ENCODE measurements at places on chromosomes 2 and 18.

- DNase-seq, result no peak
Observed at GRCh38 chr2:107001062-107001461, 115.1 kb upstream of the ST6GAL2 start.

- DNase-seq, result no peak
Observed at GRCh38 chr2:16773080-16773713, 107.6 kb upstream of the CYRIA start.

GRCh38 chr2:241678784-241679540 is 7.7 kb downstream of the DTYMK start:
- no peak for DNase-seq

GRCh38 chr18:44789710-44790109 is 109.0 kb downstream of the SETBP1 start:
- no peak for DNase-seq

DNA sequence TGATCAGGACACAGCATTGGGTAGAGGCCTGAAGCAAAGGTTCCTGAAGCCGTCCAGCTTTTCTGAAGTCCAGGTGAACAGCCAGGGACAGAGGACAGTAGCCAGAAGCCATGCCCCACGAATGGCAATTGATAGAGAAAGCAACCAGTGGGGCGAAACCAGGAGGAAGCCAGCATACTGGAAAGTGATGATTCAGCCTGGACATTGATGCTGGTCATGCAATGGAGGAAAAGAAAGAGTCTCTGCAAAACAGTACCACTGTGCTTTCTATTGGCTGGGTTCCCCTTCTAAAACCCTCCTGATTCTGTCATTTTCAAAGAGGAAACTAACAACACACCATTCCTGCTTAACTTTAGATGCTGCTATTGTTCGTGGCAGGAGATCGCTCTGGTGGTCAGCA is 221.4 kb upstream of the EPAS1 start:
- no peak for DNase-seq

- DNase-seq, result no peak
Observed at GRCh38 chr2:217568289-217568971, 434.4 kb downstream of the TNS1 start.

- DNase-seq, result no peak
Observed at GRCh38 chr2:111157071-111157661, 36.5 kb downstream of the BCL2L11 start.

- no peak for DNase-seq
Observed at GRCh38 chr2:112141626-112142007, 3.4 kb downstream of the FBLN7 start.

DNA sequence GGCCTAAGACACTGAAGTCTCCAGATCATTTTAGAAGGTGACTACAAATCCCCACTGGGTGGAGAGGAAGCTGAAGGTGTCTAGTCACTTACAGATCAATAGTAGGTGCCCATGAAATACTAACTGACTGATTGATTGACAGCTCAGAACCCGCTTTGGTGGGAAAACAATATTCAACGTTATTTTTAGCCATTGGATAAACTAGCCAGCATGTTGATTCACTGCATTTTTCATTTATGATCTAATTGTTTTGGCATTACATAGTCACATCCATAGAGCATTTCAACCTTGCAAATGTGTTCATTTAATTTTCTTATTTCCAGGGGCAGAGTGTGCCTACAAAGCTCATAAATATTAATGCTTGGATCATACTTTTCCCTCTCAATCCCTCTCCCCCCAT is 162.3 kb downstream of the MREG start:
- DNase-seq, result no peak

DNA sequence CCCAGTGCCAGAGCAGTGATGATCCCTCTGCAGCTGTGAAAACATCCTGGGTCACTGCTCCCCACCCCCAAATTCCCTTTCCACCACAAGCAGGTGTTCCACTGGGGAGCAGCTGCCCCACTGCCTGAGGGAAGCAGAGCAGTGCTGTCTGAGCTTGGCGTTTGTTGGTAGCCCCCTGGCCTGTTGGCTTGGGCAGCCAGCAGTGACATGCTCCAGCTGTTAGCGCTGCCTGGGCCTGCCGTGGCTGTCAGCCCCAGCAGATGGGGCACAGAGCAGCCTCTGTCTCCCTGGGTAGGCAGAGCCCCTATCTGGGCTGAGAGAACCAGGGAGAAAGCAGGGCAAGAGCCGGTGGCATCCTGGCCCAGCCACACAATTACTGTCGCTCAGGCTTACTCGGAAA is 247.7 kb downstream of the GLI2 start:
- DNase-seq, result no peak

DNA sequence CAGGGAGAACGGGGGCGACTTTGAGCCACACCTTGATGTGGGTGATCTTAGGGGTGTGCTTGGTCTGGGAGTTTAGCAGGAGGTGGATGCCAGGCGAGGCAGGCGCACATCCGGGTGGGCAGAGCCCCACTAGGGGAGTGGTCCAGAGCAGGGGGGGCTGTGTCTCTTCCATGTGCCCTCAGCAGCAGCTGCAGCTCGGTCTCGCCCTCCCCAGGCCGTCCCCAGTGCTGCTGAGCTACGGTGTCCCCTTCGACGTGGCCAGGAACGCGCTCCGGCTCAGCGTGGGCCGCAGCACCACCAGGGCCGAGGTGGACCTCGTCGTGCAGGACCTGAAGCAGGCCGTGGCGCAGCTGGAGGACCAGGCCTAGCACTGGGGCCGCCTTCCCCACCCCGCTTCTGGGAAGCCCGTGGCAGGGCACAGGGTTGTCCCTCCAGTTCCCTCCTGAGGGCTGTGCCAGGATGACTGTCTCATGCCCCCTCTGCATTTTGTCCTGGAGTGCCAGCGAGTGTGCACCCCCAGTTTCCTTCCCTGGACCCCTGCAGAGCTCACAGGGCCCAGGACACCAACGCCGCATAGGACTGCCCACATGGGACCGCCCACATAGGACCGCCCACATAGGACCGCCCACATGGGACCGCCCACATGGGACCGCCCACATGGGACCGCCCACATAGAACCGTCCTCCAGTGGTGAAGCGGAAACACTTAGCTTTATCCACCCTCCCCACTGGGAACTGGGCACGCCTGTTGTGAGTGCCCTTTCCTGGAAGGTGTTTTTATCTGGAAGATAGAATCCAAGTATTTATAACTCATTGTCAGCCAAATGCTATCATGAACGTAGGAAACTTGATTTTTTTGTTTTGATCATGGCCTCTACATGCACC is 1.9 kb upstream of the ESPNL start:
- no peak for DNase-seq

GRCh38 chr2:131365452-131365851 is 1.5 kb upstream of the RAB6D start:
- DNase-seq, result no peak

DNA sequence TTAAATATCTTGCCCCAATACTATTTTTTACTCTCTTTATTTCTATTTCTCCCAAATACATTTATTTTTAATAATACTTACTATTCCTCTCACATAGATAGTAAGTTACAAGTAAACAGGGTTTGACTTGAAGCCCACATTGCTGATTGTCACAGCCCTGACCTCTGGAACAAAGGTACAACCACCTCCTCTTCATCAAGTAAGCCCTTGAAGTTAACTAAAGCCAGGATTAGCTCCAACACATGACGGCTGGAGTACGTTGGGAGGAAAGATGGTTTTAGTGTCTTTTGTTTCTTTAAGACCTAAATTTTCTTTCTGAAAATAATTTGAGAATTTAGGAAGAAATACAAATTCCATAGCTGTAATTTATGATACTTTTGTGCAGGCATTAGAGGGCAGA is 949 bp downstream of the MYOM1 start:
- DNase-seq, result no peak

DNA sequence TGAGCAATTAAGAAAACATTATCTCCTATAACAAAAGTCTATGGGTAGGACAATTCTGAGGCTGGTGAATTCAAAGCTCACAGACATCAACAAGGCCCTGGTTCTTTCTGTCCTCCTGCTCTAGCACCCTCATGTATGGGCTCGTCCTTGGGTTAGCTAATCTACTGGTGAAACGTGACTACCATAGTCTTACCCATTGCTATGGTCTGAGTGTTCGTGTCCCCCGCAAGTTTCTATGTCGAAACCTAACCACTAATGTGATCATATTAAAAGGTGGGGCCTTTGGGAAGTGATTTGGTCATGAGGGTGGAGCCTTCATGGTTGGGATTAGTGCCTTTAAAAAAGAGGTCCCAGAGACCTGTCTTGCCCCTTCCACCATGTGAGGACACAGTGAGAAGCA is 564.7 kb downstream of the TNS1 start:
- no peak for DNase-seq

- DNase-seq, result no peak
Observed at GRCh38 chr2:138125306-138126288, 161.3 kb downstream of the HNMT start.

GRCh38 chr2:234459401-234460009 is 37.4 kb downstream of the ARL4C start:
- no peak for DNase-seq

DNA sequence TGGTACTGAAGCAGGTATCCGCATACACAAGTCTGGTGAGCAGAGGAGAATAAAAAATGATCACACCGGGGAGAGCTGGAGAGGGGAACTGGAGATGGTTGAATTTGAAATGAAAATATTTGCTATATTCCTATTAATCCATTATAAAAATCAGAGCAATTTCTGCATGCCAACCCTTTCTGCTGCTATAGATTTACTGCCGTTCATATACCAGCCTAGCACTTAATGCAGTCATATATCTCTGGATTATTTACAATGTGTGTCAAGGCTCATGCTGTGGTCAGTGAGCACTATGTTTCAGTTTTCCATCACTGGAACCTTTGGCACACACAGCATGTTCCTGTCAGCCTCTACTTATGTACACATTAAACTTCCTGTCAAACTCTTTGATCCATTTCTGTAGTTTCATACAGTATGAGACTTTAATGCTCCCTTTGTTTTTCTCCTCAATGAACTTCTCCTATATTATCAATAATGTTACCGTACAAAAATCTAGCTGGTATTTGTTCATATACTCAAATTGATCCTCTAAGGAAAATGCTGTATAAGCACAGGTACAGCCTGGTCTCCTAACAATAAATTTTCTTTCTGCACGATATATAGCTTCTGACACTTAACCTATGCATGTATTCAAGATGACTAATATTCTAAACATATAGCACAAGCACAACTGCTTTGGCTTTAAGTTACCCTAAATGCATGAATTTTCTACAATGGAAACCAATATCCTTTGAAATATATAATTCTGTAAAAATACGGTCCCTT is 36.7 kb downstream of the FANCL start:
- DNase-seq, result no peak

GRCh38 chr2:221109552-221109951 is 462.6 kb downstream of the EPHA4 start:
- DNase-seq, result no peak

DNA sequence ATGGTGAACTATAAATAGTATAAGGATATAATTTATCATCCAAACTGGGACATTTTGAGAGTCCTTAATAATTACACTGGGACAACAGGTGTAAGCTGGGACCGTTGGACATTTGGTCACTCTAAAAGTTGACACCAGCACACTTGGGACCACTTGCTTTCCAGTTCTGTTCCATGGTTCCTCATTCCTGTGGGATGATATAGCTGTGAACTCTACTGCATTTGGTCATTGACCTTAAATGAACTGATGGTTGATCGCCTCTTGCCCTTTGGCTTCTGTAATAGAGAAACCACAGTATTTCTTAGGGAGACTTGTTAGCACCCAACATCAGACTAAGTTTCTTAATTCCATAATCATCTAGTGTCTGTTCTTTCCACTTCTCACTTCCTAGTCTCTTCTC is 46.7 kb downstream of the EML6 start:
- DNase-seq, result no peak

DNA sequence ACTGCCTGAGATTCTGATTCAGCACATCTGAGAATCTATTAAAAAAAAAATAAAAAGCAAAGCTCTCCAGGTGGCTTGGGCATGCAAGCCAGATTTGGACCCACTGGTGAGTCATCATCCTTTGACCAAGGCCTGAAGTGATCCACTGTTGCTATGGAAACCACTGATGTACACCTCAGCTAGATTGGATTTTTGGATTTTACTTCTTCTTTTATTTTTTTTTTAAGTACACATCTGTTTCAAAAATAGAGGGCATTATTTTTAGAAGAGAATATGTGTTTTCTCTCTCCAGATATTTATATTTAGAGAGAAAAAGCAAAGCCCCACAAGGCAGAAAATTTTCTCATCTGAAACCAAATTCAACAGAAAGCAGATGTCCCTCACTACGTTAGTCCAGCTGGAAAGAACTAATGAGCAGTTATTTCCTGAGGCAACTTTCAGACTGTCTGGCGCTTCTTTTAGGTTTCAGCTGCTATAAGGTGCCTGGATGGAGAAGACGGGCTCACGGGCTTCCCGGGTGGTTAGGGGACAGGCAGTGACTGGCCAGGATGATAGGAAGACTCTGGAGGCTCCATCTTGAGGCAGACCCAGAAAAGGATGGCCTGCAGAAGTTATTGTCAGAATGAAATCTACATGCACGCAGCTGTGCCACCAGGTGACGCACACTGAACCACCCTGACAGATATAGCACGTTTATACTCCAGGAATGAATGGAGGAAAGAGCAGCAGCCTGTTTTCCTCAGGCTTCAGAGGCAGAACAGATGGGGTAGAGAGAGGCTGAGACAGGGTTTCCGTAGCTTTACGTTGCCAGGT is 50.5 kb downstream of the MRPL35 start:
- DNase-seq, result no peak

DNA sequence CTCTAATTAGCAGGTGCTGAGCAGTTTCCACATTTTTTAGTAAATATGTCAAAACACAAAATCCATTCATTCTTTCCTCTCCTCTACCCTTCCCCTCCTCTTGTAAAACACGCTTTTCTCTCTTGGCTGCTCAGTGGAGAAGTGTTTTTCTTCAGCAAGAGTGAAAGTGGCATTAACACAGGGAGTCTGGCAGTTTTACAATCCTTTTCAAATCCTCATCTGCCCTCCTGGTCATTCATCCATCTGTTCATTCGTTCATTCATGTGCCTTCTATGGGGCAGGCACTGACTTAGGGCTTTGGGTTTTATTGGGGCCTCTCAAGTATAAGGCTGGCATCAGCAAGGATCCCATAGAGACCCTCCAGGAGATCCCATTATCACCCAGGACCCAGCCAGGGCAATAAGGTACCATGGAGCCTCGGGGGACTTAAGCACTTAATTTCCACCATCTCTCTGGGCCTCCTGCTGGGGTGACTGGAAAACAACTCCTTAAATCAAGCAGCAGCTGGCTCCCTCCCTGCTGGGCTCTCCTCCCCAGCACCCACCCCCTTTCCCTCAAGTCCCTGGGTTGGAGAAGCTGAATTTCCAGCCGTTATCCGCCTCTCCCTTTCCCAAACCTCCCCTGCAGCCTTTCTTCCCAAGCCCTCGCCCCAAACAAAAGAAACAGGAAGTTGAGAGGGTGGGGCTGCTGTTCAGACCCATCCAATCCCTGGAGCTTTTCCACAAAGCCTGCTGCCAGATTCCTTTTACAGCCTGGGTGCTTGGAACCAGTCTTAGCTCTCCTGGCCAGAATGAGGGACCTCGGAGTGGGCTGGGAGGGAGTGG is 32.6 kb downstream of the MARCHF4 start:
- no peak for DNase-seq

DNA sequence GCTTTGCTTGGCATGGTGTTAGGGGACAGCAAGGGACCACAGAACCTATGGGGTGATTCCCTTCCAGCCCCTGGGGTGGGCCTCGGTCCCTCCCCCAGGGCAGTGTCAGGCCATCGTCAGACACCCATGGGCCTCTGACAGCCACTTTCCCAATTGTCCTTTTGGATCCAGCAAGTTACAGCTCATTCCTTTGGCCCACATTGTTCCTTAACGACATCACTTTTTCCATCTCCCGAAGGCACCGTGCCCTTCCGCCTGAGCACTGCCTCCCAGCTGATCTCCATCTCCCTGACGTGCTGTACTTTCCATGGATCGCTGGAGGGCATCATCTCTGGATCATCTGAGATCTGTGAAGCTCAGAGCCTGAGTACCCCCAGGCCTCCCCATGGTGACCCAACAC is 10.4 kb upstream of the KCNK3 start:
- DNase-seq, result no peak

GRCh38 chr2:74174909-74175308 is 3.8 kb downstream of the MOB1A start:
- no peak for DNase-seq

Measured in stimulated activated CD4-positive, alpha-beta T cell treated with anti-CD3 and anti-CD28 coated beads, TNF-alpha, amount 100 ng/mL, for 48 hours (primary cell).